Activated T-cell treated with anti-CD3 and anti-CD28 coated beads, Interleukin-2, amount 50 U/mL, for 1 hour (primary cell): ENCODE measurements at places on chromosomes 7 and 10.

DNA sequence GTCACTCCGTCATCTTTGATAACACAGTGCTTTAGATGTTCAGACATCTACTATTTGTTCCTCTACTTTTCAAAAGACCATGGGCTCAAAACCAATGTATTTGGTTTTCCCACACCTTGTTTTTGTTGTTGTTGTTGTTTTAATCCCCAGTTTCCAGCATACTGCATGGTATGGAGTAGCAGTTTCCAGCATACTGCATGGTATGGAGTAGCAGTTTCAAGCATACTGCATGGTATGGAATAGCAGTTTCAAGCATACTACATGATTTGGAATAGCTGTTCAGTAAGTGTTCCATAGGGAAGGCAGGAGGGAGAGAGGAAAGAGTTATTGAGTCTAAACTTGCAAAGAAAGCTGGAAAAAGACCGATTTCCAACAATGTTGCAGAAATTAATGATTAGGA, 314.3 kb upstream of the PRKCQ start:
- DNase-seq, result no peak

- no peak for DNase-seq
Measured at GRCh38 chr7:112982441-112983063, 104.1 kb downstream of the GPR85 start.

DNA sequence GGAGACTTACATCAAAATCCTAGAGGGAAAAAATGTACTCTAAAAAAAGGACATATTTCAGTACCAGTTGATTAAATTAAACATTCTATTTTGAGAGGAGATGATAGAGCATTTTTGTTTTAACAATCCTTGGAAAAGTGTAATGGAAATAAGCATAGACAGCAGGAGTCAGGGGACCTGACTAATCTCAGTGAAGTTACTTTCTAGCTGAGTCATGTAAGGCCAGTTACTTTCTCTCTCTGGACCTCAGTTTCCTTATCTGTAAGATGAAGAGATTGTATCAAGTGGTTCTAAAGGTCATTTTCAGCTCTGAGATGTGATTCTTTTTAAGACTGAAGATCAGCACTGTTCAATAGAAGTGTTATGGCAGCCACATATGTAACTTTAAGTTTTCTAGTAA, 44.1 kb downstream of the VTI1A start:
- DNase-seq, result no peak

DNA sequence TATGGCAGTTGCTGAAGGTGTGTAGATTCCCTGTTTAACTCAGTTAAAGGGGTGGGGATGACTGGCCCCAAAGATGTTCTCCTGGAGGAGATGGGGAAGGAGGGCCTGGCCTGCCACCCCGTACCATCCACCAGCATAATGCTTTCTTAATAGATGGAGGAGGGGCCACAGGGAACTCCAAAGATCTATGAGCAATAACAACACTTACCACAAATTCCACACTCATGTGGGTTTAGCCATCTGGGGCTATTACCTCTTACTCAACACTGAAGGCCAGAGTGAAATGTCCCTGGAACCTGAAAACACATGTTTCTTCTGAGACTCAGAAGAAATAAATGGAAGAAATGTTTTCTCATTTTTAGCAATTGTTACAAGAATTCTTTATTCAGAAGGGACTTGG, 259.0 kb downstream of the CXCL12 start:
- DNase-seq, result no peak

- DNase-seq, result no peak
Measured at GRCh38 chr7:50379082-50379481, 71.1 kb downstream of the FIGNL1 start.

- DNase-seq, result no peak
Measured at GRCh38 chr10:36494371-36494770, 631.0 kb upstream of the ANKRD30A start.

DNA sequence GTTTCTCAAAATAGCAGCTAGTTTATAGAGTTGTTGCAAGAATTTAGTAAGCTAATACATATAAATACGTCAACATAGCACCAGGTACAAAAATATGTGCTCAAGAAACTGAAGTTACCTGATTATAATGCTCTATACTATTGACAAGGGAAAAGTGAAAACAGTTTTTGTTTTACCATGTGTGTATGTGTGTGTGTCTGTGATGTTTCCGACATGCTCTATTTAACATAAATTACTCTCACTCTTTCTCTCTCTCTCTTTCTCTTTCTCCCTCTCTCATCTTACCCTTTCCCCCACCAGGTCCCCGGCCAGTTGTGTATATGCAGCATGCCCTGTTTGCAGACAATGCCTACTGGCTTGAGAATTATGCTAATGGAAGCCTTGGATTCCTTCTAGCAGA, 4.3 kb downstream of the LIPN start:
- no peak for DNase-seq

- no peak for DNase-seq
Measured at GRCh38 chr10:61987951-61988379, 86.5 kb downstream of the ARID5B start.

- no peak for DNase-seq
Measured at GRCh38 chr10:126013489-126014281, 117.3 kb downstream of the FANK1 start.

DNA sequence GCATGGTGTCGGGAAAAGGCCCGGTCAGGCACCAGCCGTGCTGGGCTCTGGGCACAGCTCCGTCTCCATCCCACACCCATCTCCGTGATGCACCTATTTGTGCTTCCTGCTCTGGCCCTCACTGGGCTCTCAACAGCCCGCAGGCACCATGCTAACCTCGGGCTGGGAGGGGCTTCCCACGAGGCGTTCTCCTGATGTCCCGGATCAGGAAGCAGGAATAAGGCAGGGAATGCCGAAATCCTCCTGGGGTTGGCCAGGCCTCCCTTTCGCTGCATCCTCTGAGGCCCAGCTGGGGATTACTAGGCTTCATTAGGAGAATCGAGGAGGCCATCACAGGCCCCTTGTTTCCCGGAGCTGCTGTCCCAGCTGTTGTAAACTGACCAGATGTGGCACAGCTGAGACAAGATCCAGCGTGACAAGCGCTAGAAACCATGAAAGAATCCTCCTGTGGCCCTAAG, 72.0 kb downstream of the FAM53B start:
- DNase-seq, result no peak

GRCh38 chr7:2321020-2321419, 6.8 kb upstream of the SNX8 start:
- DNase-seq, result no peak

GRCh38 chr7:151692721-151693120, 173.0 kb upstream of the RHEB start:
- DNase-seq, result no peak

DNA sequence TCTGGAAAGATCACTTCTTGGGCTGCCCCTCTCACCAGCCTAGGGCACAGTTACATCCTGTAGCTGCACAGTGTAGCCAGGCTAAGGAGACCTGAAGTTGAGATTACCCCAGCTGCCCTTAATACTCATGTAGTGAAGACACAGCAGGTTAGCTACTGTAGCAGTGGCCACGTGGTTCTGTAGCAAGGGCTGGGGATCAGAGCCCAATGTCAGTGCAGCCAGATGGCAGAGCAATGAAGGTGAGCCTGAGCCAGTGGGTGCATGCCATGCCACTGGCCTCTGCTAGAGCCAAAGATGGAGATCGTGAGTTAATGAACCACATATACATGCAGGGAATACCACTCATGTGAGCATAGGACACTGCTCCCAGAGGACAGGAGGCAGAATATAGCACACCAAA, 15.5 kb downstream of the AMPH start:
- no peak for DNase-seq

DNA sequence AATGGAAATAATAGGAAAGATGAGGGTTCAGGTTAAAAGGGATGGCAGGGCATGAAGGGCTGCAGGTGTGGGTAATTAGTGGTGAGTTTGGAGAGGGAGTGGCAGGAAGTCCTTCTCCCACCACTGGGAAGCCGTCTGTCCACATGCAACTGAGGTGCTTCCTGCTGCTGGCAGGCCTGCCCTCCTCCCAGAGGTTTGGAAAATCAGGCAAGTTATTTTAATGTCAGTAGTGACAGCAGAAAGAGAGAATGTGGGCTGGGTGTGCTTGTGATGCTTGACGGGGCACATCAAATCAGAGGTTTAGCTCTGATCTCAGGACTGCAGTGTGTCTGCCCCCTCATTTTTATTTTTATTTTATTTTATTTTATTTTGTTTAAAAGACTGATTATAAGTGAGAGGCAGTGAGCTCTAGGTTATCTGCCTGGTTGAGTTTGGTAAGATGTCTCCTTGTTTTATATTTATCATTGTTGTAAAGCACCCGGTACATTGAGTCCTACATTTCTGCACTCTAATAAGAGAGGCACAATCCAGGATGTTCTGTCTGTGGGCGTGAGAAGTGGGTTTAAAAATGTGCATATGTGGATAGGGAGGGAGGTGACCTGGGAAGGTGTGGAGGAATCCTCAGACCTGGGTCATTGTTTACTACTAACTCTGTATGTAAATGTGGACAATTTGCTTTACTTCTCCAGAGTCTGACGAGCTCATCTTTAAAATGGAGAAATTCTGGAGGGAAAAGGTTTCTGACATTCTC, 504.4 kb downstream of the LRMDA start:
- no peak for DNase-seq

DNA sequence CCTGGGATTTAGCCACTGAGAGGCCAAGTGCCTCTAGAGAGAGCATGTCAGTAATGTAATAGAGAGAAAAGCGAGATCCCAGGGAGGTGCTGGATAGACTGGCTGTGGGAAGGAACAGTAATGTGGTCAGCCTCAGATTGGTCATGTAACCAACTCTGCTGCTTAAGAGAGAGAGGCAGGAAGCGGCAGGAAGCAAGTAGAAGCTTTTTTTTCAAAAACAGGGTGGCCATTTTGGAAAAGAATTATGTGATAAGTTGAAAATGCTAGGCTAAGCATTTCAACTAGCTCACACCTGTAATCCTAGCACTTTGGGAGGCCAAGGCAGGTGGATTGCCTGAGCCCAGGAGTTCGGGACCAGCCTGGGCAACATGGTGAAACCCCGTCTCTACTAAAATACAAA, 3.7 kb upstream of the PCOLCE start:
- DNase-seq, result no peak

- DNase-seq, result no peak
Measured at GRCh38 chr7:2968176-2968575, 75.5 kb downstream of the CARD11 start.

DNA sequence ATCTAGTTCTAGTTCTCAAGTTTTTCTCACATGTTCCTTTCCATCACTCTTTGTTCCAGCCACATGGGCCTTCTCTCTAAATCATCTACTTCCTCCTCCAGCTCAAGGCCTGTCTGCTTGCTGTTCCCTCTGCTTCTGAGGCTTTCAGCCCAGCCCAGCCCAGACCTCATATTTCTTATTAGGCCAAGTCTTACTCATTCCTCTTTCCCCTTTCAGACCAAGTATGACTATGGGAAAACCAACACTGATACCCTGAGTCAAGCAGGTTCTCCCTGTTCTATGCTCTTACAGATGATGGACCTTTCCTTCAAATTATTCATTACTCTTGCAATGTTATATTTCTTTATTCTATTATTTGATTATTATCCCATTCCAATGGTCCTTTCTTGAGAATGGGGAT, 80.3 kb upstream of the SEM1 start:
- no peak for DNase-seq

DNA sequence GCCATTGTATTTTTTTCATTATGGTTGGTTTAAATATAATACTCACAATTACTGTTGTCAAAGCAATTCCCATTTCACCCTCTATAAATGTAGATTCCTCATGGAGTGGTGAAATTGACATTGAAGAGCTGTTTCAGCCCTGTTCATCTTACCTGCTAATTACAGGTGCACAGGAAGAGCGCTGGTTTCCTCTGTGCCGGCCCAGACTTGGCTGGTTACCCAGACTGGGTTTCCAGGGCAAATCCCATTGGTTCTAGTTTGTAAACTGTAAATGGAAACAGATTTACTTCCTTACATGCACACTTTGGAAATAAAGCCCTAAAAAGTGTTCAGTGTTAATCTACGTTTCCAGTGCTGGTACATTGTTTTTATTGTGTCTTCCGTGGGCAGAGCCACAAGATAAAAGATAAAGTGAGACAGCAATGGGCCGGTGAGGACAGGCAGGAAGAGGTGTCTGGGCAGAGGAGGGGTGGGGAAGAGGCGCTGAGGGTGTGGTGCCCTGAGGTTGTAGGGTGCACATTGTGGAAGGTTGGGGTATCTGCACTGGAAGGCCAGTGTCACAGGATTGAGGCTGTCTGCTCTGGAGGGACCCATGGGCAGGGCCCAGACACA, 71.6 kb upstream of the ZPBP start:
- peak; percentile 33 for DNase-seq

DNA sequence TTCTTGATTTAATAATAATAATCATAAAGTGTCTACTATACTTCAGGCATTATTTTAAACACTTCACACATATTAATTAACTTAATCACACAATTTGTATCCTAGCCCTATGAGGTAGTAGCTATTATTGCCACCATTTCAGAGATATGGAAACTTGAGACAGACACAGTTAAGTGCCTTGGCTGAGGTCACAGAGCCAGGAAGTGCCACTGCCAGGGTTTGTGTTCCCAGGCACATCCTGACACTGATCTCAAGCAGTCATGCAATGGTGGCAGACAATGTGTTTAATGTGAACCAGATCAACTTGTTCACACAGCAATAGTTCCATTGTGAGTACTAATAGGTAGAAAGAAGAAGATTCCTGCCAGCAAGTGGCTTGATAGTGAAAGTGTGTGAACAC, 666.0 kb downstream of the SUGCT start:
- no peak for DNase-seq

DNA sequence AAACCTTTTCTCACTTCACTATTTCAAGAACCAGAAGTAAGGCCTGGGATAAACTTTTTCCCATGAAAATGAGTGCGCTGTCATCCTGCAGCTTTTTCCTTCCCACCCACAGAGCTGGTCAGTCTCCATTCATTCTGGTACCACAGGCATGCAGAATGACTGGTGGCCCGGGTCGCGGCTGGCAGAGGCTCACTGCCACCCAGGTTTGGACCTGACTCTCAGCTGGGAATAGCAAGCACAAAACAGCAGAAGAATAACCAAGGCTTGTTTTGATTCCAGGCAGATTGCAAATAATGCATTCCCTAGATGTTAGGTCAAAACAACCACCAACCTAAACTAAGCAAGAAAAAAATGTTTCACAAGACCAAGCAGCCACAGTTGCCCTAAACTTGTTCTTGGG, 190.5 kb upstream of the NRP1 start:
- DNase-seq, result no peak

- no peak for DNase-seq
Measured at GRCh38 chr7:127678337-127678736, 26.3 kb downstream of the SND1 start.

- DNase-seq, result no peak
Measured at GRCh38 chr7:133059263-133059662, 22.6 kb downstream of the CHCHD3 start.

DNA sequence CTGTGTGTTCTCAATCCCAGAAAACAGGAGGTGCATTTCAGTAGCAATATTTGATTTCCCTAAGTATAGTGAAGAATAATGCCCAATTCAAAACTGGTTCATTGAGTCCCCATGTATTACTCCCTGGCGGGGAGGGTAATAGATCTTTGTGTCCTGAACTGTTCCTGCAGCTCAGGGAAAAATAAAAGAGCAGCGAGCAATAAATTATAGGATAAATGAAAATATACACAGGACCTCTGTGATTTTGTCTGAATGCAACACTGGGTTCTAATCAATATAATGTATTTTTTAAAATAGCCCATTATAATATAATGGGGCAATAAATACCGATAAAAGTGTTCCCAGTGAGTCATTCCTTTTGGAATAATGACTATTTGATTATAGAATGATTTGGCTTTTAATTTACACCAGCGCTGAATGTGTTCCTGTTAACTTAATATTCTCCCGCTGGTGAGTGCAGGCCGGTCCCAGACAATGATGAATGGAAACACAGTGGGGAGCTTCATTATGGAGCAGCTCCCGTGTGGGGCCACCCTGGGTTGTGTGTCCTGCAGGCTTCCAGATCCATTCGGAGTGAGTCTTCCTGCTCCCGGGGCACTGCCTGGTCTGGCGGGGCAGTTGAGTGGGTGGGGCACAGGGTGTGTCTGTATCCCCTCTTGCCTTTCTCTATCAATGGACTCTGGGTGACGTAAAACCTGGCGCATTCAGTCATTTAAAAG, 263.1 kb downstream of the ACTR3B start:
- no peak for DNase-seq
